ENCODE measurements at places on chromosomes 7 and 10.

DNA sequence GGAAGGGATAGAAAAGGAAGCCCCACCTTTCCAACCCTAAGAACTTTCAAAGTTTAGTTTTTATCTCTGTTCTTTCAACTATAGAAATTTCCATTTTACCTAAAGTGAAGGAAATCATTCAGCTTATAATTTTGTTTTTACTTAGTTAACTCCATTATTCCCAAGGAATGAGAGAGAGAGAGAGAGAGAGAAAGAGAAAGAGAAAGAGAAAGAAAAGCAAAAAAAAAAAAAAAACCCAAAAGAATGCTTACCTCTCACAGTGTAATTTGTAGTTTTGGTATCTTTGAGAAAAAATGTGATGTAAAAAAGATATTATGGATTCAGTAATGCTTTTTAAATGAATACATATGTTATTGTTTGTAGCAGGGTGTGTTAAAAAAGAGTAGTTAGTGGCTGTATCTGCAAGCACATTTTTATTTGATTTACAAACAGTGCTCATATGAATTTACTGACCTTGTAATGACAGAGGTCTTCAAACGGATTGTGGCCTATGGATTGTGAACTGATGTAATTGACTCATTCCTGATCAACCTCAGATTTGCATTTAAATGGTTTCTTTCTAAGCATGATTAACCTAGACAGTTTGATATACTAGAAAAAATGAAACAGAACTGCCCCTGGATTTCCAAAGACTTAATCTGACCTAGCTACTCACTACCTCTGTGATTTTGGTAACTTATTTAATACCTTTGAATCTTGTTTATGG, 64.9 kb downstream of the LCOR start:
- no peak for DNase-seq

DNA sequence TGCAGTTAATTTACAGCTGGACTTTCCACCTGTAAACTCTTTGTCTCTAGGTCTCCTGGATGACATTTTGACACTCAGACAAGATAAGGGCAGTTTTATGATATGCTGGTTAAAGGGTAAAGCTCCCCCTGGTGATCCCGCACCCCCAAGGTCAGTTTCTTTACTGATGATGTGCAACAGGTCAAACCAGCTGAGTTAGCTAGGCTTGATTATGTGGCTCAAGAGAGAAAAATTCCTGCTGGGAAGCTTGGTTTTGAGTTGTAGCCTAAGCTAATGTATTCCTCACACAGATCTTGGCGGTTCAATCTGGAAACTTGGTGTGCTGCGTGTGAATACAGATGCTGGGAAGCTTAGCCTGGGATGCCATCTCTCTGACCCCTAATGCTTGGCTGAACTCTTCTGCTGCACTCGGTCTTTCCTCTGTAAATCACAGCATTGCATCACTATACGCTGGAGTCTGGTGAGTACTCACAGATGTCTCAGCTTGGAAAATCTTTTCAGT, 11.4 kb upstream of the AKR1D1 start:
- no peak for DNase-seq

GRCh38 chr10:20658158-20658557, 239.0 kb downstream of the NEBL start:
- DNase-seq = no peak

DNA sequence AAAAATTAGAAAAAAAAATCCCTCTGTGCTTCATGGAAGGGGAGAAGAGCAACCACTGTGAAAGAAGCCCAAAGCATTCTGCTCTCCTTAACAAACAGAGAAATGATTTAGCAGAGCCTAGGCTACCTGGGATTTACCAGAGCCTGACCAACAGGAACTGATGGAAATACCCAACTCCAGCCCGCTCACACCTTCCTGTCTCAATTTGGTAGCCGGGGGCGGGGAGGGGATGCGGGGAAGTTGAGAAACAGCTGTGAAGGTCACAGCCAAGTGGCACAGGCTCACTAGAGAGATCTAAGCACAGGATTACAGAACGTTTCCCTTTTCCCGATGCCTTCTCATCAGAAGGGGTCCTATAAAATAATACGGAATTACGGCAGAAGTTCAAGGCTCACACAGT, 17.6 kb downstream of the RSU1 start:
- DNase-seq = no peak

- DNase-seq = no peak
Observed at GRCh38 chr7:82600531-82600930, 157.0 kb upstream of the CACNA2D1 start.

DNA sequence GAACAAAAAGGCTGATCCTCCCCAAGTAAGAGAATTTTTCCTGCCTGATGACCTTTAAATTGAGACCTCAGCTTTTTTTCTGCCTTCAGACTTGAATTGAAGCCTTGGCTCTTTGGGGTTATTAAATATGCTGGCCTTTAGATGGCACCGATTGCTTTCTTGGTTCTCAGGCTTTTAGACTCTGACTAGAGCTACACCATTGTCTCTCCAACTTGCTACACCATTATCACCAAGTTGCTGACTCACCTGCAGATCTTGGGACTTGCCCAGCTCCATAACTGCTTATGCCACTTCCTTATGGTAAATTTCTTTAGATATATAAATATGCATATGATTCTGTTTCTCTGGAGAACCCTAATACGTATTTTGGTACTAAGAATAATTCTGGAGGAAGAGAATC, 3.1 kb upstream of the ABCA13 start:
- no peak for DNase-seq

- DNase-seq = no peak
Observed at GRCh38 chr10:30378201-30378995, 29.3 kb upstream of the MTPAP start.

- DNase-seq = no peak
Observed at GRCh38 chr7:93717217-93717900, 142.8 kb upstream of the CALCR start.

DNA sequence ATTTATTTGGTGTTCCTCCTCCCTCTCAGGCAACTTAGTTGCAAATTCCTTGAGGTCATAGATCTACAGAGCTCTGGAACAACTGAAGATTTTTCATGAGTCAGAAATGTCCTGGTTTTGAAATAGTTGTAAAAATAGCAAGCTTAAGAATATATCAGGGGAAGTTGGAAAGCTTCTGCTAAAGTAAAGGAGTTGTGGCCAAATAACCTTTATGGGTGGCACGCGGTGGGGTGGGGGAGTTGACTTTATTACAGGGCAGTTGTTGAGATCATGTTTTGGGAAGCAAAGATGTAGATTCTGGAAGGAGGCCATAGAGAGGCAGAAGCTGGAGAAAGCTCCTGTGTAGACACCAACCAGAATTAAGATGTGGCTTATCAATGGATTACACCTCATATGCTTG, 326.0 kb upstream of the MTPN start:
- no peak for DNase-seq

- DNase-seq = no peak
Observed at GRCh38 chr10:16909961-16910792, 93.0 kb upstream of the RSU1 start.

- DNase-seq = no peak
Observed at GRCh38 chr10:71817831-71818655, 33.0 kb downstream of the PSAP start.

DNA sequence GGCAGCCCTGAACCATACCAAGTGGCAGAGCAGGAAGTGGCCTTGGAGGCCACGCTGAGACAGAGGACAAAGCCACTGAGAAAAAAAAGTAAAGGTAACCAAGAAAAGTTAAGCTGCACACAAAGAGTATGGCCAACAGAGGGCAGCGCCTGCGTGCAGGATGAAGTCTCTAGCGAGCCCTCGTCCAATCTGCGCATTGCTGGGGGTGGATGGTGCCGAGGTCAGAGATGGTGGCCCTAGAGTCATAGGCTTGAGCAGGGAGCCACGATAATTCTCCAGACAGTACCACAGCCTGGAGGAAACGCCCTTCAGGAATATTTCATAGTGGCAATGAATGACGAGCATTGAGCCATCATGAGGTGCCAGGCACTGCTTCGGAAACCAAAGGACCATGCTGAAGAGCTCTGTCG, 9.7 kb downstream of the ATP6V0E2 start:
- DNase-seq = peak; percentile 25

GRCh38 chr7:100406767-100407166, 21.7 kb downstream of the ZCWPW1 start:
- DNase-seq = no peak

DNA sequence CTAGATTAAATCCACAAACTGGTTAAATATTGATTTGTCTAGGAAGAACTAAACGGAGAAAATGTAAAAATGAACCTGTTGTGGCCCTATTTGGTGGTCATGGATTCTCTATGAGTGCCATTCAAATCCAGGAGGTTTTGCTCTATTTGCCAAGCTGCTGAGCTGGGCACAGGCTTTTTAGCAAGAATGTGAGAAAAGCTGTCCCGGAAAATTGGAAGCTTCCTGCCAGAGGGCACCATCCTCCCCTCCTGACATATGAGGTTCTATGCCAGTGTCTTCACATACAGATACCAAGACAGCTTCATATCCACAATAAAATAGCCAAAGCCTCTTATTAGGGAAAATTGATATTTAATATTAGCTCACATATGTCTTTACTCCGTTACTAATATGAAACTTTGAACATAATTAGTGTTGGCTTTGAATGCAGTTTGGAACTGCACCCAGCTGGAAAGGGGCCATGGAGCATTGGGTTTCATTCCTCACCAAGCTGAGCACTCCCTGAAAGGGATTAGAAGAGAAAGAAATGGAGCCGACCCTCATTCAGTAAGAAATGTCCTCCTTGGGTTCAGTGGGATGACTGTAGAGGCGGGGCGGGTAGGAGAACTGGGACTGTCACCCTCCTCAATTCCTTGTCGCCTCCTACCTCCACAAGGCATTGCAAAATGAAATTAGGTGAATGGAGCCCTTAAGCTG, 47.8 kb downstream of the NRCAM start:
- no peak for DNase-seq

DNA sequence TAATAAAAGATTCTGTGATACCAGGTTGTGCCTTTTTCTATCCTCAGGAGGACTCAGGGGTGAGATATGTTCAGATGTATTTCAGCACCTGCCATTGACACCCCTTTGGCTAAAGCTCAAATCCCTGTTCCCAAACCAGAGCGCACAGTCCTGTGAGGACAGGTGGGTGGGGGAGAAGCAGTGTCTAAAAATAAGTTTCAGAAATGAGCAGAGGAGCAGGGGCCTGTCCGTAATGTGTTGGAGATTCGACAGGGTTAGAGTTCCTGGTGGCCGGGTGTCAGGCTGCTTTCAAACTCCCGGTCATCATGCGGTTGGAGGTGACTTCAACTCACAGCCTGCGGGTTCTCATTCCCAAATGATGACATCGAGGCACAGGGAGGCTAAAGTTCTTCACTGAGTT, 211.5 kb downstream of the KLF6 start:
- DNase-seq = no peak

DNA sequence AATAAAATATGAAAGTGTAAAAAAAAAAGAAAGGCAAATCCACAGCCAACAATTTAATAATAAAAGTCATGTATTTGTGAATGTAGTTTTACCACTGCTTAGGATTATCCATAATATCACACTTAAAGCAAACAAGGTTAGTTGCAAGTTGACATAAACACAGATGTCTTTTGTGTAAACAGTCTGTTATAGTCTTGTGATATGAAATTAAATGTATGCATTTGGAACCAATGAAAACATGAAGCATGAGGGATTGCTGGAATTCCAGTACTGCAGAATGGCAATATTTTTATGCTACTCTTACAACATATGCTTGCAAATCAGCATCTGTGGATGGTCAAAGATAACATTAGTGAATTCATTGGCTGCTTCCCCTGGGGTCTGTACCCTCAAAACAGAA, 148.1 kb downstream of the DNAJB9 start:
- no peak for DNase-seq

- no peak for DNase-seq
Observed at GRCh38 chr10:1461016-1461415, 276.3 kb downstream of the ADARB2 start.

GRCh38 chr10:105288026-105288425, 646.9 kb downstream of the SORCS3 start:
- no peak for DNase-seq
